Activated T-cell treated with anti-CD3 and anti-CD28 coated beads, Interleukin-2, amount 50 U/mL, for 72 hours (primary cell): ENCODE measurements at places on chromosomes 13 and 19.
A peak's percentile ranks its signal among the peaks of the same experiment; 100 is the strongest.

GRCh38 chr13:44394658-44395057 is 21.0 kb downstream of the SERP2 start:
- no peak for DNase-seq

DNA sequence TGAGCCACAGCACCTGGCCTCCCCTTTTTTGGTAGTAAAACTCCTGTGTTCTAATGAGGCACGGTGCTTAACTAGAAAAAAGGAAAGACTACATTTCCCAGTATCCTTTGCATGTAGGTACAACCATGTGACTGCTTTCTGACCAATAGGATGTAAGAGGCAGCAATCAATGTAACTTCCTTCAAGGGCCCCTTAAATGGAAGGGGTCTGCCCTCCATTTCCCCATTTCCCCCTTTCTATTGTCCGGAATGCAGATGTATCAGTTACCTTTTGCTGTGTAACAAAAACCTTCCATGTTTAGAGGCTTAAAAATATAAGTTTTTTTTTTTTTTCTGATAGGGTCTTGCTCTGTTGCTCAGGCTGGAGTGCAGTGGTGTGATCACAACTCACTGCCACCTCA is 2.2 kb downstream of the GPR32 start:
- no peak for DNase-seq

DNA sequence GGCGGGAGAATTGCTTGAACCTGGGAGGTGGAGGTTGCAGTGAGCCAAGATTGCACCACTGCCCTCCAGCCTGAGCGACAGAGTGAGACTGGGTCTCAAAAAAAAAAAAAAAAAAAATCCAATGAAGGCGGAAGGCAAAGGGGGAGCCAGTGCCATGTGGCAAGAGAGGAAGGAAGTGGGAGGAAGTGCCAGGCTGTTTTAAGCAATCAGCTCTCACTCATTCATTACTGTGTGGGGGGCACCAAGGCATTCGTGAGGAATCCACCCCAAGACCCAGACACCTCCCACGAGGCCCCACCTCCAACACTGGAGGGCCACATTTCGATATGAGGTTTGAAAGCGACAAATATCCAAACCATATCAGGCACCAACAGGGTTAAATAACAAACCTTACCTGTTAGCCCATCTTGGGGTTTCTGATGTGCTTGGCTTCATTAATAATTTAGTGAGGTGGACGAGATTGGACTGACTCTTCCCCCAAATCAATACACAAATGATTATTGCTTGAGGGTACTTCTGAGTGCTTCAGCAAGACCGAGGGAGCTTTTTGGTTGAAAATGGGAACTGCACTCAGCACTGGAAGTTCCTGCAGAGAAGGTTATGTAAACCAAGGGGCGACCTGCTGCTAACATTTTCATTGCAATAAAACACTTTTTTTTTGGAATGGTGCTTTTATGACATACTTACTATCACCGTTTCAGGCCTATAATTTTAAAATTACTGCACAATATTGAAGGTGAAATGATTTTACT is 7.5 kb upstream of the LRP3 start:
- no peak for DNase-seq

DNA sequence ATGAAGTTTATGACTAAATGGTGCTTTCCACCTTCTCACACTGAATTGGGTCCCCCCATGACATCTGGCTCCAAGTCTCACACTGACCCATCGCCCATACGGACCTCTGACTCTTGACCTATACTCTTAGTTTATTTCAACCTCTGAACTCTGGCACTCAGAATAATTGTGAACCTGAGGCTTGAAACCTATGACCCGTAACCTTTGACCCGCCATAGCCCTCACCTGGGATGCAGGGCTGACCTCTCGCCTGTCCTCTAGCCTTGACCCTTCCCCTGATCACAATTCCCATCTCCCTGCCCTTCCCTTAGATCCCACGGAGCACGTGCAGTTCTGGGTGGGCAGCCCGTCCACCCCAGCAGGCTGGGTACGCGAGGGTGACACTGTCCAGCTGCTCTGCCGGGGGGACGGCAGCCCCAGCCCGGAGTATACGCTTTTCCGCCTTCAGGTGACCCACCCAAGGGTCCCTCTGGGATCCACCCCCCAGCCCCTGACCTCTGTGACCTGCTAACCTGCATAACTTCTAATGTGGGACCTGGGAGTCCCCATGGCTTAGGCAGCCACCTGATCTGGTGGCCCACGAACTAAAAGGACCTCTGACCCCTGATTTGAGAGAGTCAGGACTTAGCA is 5.1 kb downstream of the BCAM start:
- DNase-seq, result no peak

DNA sequence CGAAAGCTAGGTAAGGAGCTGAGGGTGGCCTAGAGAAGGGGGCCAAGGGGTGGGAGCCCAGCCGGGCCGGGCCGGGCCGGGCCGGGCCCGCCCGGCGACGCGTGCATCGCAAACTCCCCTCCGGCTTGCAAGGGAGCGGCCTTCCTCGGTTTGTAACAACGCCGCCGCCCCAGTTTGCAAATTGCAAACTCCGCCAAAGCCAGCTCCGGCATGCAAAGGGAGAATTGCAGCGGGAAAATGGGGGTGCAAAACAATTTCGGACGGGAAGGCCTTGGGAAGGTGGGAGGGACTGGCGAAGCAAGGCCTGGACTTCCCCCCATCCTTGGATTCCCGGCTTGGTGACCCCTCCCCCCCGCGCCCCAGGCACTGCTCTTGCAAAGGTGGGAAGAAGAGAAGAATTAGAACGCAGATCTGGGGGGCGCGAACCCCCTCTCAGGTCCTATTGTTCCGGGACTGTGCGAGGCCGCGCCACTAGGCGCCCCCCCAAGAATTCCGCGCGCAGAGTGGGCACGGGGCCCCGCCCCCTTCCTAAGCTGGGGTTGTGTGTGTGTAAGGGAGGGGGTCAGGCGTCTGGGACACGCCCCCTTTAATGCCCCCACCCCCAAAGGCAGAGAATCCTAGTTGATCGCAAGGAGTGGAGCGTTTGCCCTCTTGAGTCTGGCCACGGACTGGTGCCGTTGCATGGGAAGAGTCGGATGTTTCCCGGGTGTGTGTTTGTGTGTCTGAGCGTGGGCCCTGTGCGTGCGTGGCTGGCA is 926 bp downstream of the PRR12 start:
- peak; percentile 54 for DNase-seq

GRCh38 chr13:46369506-46370277 is 17.4 kb downstream of the RUBCNL start:
- DNase-seq, result no peak

DNA sequence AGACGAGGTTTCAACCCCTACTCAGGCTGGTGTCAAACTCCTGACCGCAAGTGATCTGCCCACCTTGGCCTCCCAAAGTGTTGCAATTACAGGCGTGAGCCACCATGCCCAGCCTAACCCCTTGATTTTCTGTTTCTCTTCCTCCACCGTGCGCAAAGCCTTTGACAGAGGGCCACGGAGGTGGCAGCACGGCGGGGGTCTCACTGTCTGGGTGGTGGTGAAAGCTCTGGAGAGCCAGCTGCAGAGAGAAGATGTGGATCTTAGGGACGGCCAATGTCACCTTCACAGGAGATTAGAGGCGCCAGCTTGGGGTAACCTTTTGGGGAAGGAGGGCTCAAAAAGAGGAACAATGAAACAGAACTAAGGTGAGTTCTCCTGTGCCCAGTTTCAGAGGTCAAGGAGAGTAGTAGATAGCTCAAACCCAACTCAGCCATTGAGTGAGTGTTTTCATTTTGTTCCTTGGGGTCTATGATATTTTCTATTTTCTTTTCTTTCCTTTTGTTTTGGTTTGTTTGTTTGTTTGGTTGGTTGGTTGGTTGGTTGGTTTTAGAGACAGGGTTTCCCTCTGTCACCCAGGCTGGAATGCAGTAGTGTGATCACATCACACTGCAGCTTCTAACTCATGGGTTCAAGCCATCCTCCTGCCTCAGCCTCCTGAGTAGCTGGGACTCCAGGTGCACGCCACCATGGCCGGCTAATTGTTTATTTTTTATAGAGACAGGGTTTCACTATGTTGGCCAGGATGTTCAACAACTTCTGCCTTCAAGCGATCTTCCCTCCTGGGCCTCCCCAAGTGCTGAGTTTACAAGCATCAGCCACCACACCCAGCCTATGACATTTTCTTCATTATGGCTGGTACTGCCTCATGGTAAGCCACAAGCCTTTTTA is 37.7 kb downstream of the GPR42 start:
- no peak for DNase-seq

DNA sequence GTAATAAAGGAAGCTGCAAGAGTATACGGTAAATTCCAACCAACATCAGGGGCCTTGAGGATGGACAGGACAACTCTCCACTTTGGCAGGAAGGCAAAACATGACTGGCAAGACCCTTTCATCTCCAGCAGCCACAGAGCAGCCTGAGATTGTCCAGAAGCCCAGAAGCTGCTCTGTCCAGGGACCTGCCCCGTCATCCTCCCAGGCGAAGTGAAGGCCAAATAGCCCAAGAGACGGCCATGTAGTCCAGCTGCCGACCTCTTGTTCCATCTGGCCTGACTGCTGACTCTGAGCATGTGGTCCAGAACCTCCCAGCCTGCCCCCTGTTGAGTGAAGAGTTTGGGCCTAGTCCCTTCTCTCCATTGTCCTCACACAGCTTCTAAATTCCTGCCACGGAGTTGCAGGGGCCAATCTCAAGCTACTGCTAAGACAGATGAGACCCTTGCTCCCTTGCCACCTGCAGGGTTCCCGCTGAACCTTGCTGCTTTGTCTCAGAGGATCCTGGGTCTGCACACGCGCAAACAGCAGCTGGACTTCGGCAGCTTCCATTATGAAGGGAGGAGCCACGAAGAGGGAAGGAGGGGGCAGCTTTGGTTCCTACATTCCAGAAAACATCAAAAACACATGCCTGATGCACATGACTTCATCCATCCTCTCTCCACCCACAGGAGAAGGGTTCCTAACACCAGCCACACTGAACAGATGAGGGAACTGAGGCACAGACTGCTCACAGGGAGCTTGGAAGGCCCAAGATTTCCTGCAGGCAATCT is 196.9 kb downstream of the KATNAL1 start:
- no peak for DNase-seq

DNA sequence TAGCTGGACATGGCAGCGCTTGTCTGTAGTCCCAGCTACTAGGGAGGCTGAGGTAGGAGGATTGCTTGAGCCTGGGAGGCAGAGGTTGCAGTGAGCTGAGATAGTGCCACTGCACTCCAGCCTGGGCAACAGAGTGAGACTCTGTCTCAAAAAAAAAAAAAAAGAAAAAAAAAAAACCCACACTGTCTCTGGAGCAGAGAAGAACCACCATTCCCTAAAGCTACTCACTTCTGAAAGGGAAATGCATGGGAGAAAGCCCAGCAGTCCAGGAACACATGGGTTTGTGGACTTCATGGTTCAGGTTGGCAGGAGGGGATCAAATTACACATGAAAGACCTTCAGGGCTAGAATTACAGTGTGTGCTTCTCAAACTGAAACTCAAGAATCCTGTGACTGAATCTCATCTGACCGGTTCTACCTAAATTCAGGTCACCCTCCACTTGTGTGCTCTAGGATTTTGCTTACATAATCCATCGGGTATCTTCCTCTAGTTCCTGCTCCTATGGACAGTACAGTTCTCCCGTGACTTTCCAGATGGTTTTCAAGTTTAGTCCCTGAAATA is 30.2 kb upstream of the CPB2 start:
- DNase-seq, result no peak

- peak; percentile 12 for DNase-seq
Observed at GRCh38 chr19:29785955-29786589, 25.7 kb upstream of the CCNE1 start.

DNA sequence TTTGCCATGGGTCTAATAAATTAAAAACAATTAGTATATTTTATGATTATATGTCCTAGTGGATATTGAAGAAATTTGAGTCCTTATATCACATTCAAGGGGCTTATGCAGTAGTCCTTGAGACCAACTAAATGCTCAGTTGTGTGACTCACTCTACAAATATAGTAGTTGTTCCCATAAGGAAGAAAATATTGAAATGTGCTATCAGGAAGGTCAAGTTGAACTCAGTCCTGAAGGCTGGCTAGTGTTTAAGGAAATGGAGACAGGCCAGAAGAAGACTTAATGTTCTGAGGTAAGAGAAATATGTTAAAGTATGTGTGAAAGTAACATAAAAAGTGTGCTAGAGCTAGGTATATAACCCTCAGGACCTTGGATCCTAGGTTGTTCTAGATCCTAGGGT is 766.1 kb upstream of the GPC6 start:
- no peak for DNase-seq

GRCh38 chr13:29935309-29935981 is 85.0 kb upstream of the UBL3 start:
- DNase-seq, result peak; percentile 89

GRCh38 chr19:14545716-14546082 is 16.3 kb downstream of the TECR start:
- DNase-seq, result no peak

DNA sequence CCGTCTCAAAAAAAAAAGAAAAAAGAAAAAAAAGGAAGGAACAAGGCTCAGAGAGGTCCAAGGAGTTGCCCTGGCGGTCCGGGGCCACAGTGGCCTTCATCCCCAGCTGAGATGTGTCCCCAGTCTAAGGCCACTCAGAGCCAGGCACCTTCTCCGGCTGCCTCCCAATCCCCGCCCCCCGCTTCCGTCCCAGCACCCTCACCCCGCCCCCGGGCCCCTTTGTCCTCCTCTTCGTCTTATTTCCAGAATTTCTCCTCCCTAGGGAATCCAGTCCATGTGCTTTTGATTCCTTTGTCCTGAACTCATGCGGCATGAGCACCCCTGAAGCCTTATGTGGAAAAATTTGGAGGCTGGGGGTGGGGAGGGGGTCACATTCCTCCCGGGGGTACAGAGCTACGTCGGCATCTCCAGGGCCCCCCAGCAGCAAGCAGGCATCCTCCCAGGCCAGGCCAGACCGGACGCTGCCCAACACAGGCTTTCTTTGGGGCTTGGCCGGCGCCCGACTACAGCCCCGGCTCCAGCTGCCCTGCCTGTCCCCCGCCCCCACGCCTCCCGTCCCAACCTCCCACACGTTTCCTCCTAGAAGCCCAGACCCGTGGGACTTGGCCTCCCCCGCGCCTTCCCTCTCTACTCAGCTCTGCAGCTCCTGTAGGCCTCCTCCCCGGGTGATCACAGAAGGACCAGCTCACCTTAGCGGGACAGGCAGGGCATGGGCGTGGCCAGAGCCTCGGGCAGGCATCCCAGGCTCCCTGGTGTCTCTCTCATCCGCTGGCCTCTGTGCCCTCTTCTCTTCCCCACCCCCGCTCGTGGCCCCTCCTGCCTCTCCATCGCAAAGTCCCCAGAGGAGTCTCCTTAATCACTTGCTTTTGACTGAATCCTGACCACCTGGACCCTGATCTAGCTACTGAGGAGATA is 17.8 kb upstream of the ADGRE5 start:
- DNase-seq, result peak; percentile 75

- DNase-seq, result no peak
Observed at GRCh38 chr19:7887408-7888144, 734 bp upstream of the LRRC8E start.

- peak; percentile 17 for DNase-seq
Observed at GRCh38 chr19:10219678-10220077, 11.5 kb downstream of the S1PR2 start.

- DNase-seq, result peak; percentile 89
Observed at GRCh38 chr19:54162241-54162805, 2.8 kb upstream of the LENG1 start.

GRCh38 chr13:83162493-83162892 is 719.8 kb downstream of the SLITRK1 start:
- DNase-seq, result no peak
